ENCODE measurements at places on chromosomes 7 and 10.

DNA sequence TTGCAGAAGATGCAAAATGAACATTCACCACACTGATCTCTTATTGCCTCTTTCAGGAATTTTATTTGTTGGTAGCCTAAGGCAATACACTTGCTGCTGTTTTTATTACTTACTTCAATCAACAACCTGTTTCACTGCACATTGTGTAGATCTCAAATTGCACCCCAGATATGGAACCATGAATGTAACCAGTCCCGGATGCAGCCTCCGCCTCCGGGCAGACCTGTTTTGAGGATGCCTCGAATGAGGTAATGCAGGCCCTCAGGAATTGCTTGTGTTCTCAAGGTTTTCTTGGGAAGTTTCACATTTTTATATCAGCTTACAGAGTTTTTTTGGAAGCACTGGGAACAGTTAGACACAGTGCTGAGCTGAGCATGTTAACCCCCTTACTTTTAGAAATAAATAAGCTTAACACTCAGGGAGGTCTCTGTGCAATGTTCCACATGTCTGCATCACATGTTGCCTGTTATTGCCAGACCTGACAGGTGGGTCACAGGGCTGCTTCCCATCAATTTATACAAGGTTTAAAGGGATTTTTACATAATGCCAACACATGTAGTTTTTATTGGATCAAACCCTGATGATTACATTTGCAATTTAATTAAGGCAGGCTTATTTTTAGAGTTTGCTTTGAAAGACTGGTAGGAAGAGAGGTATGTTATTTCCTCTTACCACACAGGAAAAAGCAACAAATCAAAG, 193.1 kb upstream of the POM121L12 start:
- no peak for DNase-seq

DNA sequence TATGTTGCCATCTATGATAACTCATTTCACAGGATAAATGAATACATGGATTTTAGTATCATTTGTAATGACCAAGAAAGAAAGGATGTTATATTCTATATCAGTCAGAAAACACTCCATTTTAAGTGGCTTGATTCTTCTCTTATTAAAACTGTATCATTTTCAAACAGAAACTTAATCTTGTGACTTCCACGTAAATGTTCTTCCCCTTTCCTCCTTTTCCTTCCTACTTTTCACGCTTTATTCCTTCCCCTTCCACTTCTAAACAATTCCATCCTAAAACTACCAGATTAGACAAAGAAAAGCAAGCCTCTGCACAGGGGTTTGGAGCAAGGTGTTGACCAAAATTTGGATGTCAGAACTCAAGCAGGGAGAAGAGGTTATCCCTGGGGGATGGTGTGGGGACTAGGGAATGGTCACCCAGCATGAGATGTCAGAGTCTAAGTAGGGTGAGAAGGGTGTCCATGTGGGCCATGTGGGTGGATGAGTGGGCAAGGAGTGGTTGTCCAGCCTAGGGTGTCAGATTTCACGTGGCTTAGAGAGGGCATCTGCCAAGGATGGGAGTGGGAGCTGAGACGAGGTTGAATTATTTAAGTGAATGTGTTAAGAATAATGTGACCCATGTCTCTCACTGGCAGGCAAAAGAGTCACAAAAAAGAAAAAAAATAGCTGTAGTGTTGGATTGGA, 5.0 kb upstream of the GSAP start:
- no peak for DNase-seq

GRCh38 chr7:66883716-66884115, 37.3 kb upstream of the TMEM248 start:
- DNase-seq, result no peak

GRCh38 chr10:60339757-60340156, 49.9 kb downstream of the ANK3 start:
- no peak for DNase-seq
